ENCODE measurements at places on chromosomes 6 and 20.
A peak's percentile ranks its signal among the peaks of the same experiment; 100 is the strongest.

DNA sequence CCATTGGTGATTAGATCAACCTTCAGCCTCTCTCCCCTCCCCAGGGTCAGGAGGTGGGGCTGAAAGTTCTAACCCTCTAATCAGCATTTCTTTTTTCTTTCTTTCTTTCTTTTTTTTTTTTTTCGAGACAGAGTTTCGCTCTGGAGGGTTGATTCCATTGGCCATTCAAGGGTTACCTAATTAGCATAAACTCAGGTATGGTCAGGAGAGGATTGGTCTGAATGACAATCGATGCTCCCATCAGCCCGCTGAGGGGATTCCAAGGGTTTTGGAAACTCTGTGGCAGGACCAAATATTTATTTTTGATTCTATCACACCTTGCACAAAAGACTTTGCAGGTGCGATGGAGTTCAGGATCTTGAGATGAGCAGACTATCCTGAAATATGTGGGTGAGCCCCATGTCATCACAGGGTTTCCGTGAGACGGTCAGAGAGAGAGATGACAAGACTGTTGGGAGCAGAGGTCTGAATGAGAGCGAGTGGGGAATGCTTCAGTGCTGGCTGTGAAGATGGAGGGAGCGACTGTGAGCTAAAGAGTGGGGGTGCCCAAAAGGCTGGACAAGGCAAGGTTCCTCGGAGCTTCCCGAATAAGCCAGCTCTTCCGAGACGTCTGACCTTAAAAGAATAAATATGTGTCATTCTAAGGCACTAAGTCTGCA lies 107.1 kb downstream of the BMP7 start:
- DNase-seq = no peak

GRCh38 chr20:50445354-50446151 lies 64.6 kb upstream of the PTPN1 start:
- DNase-seq = no peak

- DNase-seq = no peak
These were observed 5.5 kb upstream of the HDDC2 start for GRCh38 chr6:125307150-125307838.

GRCh38 chr6:41277605-41278004 lies 8.9 kb downstream of the TREM1 start:
- DNase-seq = no peak

DNA sequence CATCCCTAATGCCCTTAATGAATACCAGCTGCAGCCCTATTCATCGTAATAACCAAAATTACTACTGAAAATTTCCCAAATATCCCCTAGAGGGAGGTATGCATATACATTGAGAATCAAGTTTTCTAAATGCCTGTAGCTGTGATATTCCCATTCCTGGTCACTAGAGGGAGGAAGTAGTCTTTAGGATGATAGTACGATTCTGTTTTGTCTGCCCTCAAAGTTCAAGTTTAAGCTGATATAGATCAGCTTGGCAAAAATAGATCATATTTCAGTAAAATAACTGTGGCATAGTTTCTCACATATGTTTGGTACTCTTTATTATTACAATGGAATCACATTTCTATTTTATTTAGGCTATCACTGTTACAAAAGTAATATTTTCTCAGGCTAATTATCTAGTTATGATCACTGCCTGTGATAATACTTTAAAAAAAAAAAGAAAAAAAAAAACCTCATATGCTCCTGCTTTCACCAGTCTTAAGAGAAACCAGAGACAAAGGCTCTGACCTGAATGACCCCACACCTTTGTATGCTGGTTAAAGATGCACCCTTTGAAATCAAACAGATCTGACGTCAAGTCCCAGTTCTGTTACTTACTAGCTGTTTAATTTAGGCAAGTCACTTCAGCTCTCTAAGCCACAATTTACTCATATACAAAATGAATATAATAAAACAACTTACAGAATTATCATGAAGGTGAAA lies 11.0 kb downstream of the TSPYL1 start:
- DNase-seq = peak; percentile 71

GRCh38 chr6:39681674-39682121 lies 43.5 kb downstream of the KIF6 start:
- DNase-seq = no peak

Measured in NCI-H524 (cell line).